ENCODE measurements at places on chromosomes 3 and 15.

DNA sequence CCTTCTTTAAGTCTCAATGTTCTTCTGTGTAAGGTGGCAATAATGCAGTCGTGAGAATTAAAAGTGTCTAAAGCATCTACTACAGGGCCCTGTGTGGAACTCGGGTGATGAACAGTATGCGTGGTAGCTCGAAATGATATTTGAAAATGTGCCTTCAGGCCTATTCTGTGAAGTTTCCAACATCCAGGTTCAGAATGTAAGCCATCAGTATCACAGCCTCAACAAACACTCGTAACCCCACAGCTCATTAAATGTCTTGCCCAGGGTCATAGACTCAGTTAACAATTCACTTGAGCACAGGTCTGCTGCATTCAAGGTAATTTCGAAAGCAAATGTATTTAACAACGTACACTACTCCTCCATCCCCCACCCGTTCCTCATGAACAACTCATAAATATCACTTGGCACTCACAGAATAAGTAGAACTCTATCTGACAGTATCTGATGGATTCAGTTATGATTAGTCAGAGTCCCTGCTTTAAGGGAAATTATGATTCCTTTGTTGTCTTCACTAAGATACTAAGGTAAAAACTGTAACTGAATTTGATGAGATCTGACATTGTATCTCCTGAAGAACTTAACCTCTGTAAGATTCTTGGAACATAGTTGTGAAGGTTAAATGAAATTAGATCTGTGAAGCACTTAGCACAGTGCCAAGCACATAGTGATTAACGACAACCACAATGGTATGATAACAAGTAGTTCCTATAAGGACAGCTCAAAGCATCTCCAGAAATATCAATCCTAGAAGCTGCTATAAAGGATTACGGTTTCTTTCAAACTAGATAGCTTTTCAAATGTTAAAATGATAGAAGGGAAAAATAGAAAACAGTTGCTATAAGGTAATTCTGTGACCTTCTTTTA is 642.3 kb downstream of the TBL1XR1 start:
- no peak for DNase-seq

DNA sequence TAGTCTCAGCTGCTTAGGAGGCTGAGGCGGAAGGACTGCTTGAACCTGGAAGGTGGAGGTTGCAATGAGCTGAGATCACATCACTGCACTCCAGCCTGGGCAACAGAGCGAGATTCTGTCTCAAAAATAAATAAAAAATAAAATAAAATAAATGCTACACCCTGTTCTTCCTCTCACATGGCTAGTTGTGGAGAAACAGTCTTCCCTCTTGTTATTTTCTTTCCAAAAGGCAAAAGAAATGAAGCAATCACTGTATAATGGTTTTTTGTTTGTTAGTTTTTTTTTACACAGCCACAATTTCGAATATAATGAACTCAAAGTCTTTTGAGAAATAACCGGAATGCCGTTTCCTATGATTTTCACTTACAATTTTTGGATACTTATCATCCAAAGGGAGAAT is 4.9 kb upstream of the FRMD4B start:
- no peak for DNase-seq

DNA sequence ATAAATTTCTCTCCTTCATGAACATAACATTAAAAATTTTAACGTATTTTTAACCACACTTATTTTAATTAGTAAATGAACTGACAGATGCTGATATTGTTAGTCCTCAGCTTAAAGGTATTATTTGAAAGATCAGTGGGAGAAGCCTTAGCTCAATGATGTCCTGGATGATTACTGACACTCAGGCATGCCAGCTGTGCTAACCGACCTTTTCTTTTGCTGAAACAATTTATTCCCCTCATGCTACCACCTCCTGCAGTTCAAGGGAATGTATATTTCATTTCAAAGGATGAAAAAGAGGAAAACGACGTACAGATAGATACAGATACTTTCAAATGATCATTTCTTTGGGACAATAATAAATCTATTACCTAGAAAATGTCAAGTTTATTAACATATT is 620.8 kb downstream of the FGF12 start:
- no peak for DNase-seq

DNA sequence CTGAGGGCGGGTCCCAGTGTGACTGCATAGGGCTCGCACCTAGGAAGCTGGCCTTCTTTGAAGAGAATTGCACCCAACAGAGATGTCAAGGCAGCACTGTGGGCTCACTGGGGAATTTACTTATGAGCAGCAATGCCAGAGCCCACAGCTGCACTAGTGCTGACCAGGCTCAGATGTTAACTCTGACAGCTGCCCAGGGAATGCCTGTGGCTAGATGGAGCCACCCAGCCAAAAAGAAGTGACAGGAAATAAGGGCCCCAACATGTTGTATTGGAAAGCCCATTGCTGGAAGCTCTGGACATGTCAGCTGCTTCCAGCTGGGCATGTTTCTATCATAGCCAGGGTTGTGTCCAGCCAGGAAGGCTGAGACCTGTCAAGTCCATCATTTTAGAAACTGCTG is 90.9 kb upstream of the ZNF280D start:
- no peak for DNase-seq

GRCh38 chr3:188972310-188972709 is 199.5 kb upstream of the TPRG1 start:
- peak; percentile 68 for DNase-seq

- DNase-seq = no peak
These were observed 110.7 kb upstream of the CDIN1 start for GRCh38 chr15:36468746-36469145.

DNA sequence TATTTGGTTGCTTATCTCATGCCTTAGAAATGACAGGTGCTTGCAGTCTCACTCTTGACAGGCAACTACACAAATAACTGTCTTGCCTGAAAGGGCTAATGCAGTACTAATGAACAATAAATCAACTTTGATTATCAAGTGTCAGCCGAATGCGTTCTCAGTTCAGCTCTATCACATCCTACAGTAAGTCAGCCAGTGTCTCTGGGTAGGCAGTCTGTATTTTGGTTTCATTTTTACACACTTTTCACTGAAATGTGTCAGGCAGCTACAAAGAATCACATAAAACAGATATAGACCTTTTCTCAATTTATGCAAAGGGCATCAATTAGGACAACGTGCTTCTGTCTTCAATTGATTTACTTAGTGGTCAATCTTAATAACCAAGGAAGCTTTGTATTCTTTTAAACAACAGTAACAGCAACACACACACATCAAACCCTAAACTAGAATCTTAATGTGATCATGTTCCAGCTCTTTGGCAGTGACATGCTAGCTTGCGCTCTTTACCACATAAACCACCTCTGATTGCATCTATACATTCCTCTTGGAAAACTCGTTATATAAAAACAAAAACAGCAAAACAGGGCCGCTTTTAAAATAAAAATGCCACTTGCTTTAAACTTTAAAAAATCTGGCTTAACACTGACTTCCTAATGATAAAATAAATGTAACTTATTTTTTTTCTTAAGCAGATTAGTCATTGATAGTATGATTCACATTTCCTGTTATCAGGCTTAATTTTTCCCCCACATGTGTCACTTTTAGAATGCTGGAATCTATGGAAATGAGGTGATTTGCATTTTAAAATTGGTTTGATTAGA is 520.4 kb downstream of the FOXP1 start:
- no peak for DNase-seq

GRCh38 chr3:37934631-37935289 is 55.8 kb upstream of the VILL start:
- DNase-seq = no peak

DNA sequence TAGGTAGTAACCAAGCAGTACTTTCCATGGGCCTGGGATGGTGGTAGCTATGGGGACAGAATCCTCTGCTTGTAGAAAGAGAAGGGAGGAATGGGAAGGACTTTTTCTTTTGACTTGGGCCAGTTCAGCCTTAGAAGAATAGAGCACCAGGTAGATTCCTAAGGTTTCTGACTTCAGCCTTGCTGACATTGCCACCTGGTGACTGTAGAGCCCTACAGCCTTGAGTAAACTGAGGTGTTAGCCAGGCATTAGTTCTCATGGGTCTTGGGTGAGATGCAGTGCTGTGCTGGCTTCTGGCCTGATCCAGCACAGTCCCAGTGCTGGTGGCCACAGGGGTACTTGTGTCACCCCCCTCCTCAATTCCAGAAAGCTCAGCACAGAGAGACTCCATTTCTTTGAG is 171.1 kb downstream of the ZBBX start:
- DNase-seq = no peak

- DNase-seq = no peak
These were observed 171.8 kb downstream of the ALCAM start for GRCh38 chr3:105538483-105538882.

GRCh38 chr15:88476635-88477060 is 9.1 kb downstream of the MRPS11 start:
- DNase-seq = no peak

DNA sequence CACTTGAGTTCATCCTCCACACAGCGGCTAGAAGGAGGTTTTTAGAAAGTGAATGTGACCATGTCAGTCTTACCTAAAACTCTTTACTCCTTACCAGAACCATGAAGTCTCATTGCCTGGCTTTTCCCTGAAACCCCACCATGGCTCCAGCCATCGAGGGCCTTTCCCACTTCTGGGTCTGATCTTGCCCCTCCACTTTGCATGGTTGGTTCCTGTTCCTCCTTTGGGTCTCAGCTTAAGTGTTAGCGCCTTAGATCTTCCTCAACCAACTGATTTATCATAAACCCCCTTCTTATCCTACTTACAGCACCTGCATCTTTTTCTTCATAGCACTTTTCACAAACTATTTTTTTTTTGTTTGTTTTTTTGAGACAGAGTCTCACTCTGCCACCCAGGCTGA is 45.9 kb upstream of the ULK4 start:
- DNase-seq = no peak

DNA sequence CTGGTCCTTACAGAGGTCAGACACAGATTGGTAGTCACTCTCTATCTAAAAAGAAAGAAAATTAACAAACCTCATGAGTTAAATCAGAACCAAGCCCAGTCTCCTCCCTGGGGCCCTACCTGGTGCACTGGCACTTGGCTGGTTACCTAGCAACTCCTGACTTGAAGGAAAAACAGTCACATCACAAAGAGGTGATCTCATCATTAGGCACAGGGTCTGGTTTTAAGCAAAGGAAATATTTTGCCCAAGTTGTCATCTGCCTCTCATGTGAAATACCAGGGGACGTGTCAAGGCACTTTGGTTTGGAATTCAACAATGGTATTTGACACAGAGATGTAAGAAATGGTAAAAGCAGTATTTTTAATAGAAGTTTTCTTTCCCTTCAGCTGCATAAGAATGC is 47.7 kb upstream of the FMN1 start:
- DNase-seq = no peak

DNA sequence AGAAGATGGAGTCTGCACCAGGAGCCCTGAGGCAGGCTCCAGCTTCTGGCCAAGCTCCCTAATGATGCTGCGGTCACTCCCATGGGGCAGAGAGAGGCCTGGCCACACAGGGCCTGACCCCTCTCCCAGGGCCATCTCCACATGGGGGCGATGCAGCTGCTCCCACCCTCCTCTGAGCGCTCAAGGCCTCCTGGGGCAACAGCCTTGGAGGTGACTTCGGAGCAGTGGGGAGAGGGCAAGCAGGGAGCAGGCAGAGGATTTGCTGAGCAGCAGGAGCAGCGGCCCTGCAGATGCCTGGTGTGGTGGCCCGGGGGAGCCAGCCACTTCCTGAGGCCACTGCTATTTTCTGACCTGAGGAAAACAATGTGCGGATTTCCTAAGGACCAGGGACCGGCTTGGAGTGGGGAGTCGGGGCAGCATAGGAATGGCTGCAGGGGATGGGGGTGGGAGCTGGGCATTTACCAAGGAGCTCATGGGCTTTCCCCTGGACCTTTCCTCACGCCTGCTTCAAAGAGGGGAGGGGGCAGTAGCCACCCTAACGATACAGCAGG is 81.6 kb upstream of the RPL32 start:
- no peak for DNase-seq

- DNase-seq = no peak
These were observed 78.8 kb downstream of the WNT5A start for GRCh38 chr3:55408193-55408826.

DNA sequence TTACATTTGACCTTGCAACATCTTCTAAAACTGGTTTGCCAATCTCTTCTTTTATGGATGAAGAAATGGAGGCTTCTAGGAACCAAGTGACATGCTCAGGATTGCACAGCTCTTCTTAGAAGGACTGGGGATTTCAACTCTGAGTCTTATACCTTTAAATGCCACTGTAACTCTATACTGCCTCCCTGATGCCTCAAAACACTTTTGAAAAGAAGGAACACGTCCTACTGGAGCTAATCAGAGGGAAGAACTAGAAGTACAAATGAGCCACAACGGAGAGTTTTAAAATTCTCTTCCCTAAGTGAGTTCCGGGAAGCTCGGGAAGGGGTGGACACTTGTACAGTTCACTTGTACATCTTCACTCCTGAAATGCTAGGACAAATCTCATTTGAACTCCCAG is 949 bp upstream of the MITF start:
- no peak for DNase-seq

DNA sequence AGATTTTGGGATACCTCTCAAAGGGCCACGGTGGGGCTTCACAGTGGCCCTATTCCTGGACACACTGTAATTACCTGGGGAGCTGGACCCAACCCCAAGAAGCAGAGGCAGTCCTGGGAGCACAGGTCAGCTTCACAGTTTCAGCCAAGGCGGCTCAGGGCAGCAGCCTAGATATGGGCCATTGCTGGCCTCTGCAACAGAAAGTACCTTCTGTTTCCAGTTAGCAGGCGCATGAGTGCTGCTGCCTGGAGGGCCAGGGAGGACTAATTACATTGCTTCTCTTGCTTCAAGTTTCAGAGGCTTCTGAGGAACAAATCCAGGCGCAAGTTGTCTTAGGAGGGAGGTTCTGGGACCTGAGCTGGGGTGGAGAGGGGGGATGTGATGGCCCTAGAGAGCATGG is 13.5 kb upstream of the DUSP7 start:
- DNase-seq = no peak

GRCh38 chr15:96888764-96889163 is 558.3 kb downstream of the NR2F2 start:
- DNase-seq = no peak

- DNase-seq = peak; percentile 33
These were observed 36.4 kb downstream of the WWTR1 start for GRCh38 chr3:149621218-149622005.

- DNase-seq = peak; percentile 88
These were observed 2.6 kb upstream of the ZSCAN2 start for GRCh38 chr15:84598250-84598649.

GRCh38 chr3:73401616-73402279 is 223.0 kb downstream of the PDZRN3 start:
- DNase-seq = no peak

DNA sequence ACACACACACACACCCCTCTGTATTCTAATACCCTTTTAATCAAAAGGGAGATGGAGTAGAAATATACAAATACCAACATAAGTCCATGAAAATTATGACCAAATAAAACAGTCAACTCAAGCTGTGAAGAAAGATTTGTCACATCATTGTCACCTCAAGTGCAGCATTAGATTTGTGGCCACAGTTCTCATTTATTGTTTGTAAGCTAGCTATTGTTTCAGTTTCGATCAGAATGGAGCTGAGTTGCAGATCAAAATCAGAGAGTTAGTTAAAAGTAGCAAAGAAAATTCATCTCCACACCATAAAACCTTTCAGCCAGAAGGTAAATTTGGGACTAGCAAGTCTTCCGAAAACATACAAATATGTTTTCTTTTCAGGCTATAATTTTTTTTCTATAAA is 267.7 kb upstream of the LMCD1 start:
- DNase-seq = no peak

GRCh38 chr15:79314811-79315210 is 3.9 kb downstream of the TMED3 start:
- no peak for DNase-seq
